Activated naive CD8-positive, alpha-beta T cell treated with anti-CD3 and anti-CD28 coated beads for 36 hours (primary cell): ENCODE measurements at places on chromosomes 7 and 10. TPM values are rescaled to one million over a fixed set of nuclear protein-coding genes. Genes with fewer than 3 reads are reported as not detected.
A peak's percentile ranks its signal among the peaks of the same experiment; 100 is the strongest.

DNA sequence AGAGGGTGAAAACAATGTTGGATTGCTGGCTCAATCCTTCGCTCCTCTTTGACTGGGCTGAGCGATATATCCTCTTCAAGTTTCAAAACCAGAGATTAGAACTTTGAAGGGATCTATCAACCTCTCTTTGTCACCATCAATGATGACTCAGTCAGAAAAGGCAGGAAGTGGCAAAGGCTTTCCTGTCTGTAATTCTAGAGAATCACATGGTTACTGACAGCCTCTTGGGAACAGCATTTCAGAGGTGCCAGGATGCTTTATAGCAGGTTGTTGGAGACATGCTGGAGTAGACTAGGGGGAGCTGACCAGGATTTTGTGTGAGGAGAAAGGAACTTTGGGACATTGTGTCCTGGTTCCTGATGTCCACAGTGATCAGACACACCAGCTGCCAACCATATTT, 81.3 kb downstream of the PRKCQ start:
- peak; percentile 22 for DNase-seq

DNA sequence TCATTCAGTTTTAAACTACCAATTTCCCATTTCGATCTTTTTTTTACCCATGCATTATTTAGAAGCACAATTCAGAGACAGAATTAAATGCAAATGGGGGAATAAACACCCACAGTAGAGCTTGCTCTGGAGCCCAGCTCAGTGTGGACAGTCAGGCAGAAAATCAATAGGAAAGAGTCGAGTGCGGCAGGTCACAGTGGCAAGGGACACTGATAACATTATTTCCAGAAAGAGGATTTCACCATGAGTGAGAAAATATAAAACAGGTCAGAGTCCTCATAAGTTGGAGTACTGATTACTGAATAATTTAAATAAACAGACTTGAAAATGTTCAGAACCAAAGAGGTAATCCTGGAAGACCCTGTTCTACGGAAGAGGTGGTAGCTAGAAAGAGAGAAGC, 532.5 kb downstream of the CCSER2 start:
- no peak for DNase-seq

DNA sequence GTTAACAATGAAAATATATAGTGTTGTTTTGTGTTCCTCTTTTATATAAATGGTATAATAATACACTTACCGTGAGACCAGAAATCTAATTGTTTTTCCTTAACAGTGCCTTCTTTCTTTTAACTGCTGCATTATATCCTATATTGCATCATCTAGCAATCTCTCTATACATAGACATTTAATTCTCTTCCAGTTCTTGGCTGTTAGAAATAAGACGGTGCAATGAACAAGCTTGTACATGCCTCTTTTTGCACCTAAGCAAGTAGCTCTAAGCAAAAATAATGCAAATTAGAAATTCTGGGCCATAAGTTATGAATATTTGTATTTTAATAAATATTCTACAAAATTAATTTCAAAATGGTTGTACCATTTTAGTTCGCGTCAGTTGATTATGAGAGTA, 55.9 kb upstream of the AHR start:
- no peak for DNase-seq

The RARRES2 gene
- not detected for total RNA-seq

- DNase-seq = no peak
These were observed 6.5 kb downstream of the OR6B1 start for GRCh38 chr7:144006692-144007042.

- peak; percentile 13 for DNase-seq
These were observed 598 bp downstream of the VIPR2 start for GRCh38 chr7:159143780-159144757.

The SERPINE1 gene
- total RNA-seq = 0.27 TPM

The AKR1D1 gene
- total RNA-seq = not detected

- no peak for DNase-seq
These were observed 85.8 kb downstream of the HGF start for GRCh38 chr7:81684033-81684432.

- DNase-seq = no peak
These were observed 450.7 kb upstream of the ZMIZ1 start for GRCh38 chr10:78618050-78618449.

DNA sequence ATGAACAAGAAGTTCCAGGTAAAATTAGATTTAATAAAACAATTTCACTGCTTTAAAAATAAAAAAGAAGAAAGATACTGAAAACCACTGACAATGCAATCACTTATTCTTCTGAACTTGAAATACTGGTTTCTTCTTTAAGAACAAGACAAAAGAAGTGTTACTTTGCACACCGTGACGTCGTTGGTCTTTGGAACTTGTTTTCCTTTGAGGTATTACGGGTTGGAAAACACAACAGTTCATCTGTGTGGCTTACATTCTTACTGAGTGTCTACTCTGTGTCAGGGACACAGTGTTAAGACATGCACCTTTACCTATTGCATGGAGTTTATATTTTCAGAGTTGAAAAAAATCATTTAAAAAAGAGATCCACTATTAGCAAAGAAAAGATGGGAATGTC, 41.3 kb upstream of the UCN3 start:
- DNase-seq = no peak

The CTAGE4 gene
- total RNA-seq = 0.90 TPM

GRCh38 chr7:110090110-110090820, 1000.7 kb upstream of the LRRN3 start:
- no peak for DNase-seq

The ADAM22 gene
- 2.3 TPM for total RNA-seq

GRCh38 chr7:157538321-157538720, 201.5 kb downstream of the DNAJB6 start:
- no peak for DNase-seq

The CRTAC1 gene
- total RNA-seq = not detected

- no peak for DNase-seq
These were observed 1139.4 kb downstream of the XPNPEP1 start for GRCh38 chr10:108783897-108784296.

The CYP3A4 gene
- not detected for total RNA-seq

The LAMB4 gene
- 0.45 TPM for total RNA-seq

- peak; percentile 66 for DNase-seq
These were observed 760 bp downstream of the CBX3 start for GRCh38 chr7:26202019-26202990.

DNA sequence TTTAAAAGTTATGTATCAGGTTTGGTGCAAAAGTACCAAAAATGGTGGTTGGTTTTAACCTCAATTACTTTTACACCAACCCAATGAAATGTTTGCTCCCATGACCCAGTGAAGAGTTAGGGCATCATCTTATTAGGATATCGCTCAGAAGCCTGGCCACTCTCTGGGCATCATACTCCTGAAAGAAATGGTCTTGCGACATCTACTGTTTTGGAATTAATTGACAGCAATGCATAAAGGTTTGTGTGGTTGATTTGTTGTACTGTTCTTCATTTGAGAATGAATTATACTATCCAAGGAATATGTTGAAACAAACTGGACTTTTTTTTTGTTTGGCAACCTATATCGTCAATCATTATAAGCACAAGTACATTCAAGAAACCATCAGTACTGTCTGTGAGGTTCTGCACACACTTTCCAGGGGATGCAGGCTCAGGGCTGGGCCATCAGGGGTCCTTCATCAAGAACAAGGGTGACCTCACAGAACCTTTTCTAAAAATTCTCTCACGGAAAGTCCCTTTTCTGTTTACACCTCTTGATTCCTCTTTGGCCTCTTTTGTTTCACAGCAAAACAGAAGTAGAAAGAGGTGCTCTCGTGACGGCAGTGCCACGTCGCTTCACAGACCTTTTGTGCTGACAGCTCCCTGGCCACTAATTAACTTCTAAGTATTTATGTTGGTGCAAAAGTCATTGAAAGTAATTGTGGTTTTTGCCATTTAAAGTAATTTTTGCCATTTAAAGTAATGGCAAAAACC, 117.2 kb upstream of the KLF6 start:
- DNase-seq = peak; percentile 18

DNA sequence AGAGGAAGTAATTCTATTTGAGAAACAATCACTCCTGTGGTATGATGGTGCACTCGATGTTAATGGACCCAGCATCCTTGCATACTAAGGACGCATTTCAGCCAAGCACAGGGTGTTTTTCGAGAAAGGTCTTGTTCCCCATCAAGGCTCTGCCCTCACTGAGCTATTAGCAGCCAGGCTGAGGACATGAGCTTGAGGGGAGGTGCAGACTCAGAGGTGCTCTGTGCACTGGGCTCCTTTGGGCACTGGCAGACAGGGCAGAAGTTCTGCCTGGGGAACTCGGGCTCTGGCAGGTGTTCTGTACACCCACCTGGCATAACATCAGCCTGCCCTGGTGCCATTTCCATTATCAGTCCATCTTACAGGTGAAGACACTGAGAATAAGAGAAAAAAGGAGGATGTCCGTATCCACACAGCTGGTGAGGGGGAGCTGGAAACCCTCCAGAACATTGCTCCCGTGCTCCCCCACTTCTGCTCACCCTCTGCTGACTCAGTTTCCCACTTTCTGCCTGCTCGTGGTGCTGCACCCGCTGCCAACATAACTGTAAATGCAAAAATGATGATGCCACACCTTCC, 92.7 kb upstream of the RET start:
- no peak for DNase-seq

The GIGYF1 gene
- total RNA-seq = 45.2 TPM

DNA sequence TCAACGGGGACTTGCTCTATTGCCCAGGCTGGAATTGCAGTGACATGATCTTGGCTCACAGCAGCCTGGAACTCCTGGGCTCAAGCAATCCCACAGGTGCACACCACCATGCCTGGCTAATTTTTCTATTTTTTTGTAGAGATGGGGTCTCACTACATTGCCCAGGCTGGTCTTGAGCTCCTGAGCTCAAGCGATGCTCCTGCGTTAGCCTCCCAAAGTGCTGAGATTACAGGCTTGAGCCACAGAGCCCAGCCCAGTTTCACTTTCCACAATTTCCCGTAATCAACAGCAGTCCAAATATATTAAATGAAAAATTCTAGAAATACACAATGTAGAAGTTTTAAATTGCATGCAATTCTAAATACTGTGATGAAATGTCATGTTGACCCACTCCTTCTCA, 24.0 kb downstream of the SEPTIN14 start:
- DNase-seq = no peak

- DNase-seq = no peak
These were observed 518.4 kb upstream of the FOXK1 start for GRCh38 chr7:4163565-4164203.

The TMEM273 gene
- total RNA-seq = 0.80 TPM

GRCh38 chr10:102752934-102753664, 9.4 kb downstream of the WBP1L start:
- DNase-seq = no peak

DNA sequence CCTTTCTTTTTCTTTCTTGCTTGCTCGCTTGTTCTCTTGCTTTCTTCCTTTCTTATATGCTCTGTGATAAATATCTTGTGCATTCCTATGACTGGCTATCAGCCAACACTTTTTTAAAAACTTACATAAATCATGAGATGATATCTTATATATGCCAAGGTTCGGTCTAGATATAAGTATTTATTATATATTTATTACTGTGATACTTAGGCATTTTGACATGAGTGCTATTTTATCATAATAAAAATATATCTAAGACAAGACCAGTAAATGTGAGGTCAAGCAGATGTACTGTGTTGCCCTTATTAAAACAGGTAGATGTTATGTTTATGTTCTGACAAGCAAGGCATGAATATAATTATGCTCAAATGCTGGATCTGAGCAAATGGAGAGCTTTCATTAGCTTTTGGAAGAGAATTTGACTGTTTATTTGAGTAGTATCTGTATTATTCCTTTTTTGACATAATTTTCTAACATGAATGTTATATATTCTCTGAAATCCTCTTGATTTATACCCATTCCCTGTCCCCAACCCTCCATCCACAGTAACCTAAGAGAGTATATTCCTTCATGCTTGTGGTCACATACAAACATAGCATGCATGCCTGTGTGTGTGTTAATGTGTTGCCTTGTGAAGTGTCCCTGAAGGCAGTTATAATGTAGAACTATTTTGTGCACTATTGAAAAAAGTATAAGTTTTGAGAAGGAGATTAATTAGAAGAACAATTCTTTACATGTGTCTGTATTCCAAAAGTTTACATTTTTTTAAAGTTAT, 158.0 kb downstream of the HDAC9 start:
- no peak for DNase-seq
